ENCODE measurements at places on chromosomes 11 and 22. TPM values are rescaled to one million over a fixed set of nuclear protein-coding genes. Genes with fewer than 3 reads are reported as not detected.

Gene RAG2
- not detected for total RNA-seq

Gene SBF2
- 27.8 TPM for total RNA-seq

Gene AGBL2
- total RNA-seq = 0.70 TPM

Gene CD3D
- not detected for total RNA-seq

Measured in smooth muscle cell of the coronary artery (primary cell).